ENCODE measurements at places on chromosomes 5 and 9.

- no peak for DNase-seq
Measured at GRCh38 chr5:67082941-67083340, 113.7 kb downstream of the CD180 start.

DNA sequence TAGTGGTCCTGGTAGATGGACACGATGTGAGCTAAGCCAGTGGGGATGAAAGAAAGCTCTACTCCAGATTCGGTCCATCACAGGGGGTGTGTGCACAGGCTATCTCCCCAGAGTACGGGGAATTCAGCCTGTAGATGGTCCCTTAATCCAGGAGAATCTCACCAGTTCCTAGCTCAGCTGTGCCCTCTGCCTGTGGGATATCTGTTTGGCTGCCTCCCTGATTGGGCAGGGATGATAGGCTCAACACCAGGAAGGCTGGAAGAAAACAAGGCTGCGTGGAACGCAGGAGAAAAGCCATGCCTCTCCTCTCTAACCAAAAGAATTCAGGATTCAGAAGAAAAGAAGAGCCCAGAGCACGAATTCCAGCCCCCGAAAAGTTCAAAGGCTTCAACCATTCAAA lies 40.9 kb downstream of the VLDLR start:
- DNase-seq: no peak

- peak; percentile 23 for DNase-seq
Measured at GRCh38 chr9:4548811-4549725, 58.8 kb downstream of the SLC1A1 start.

GRCh38 chr5:134143431-134143830 lies 28.9 kb downstream of the TCF7 start:
- DNase-seq: no peak

DNA sequence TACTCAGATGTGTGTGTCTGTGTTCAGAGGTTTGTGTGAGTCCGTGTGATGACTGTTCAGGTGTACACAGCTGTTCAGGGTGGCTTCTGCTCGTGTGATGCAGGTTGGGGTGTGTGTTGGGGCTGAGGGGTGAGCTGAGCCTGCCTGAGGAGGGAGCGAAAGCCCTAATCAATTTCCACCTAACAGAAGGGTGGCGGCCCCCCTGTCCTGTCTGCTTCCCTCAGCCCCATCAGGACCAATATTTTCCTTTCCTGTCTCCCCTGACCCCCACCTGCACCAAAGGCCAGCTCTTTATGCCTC lies 30.2 kb downstream of the LHX2 start:
- DNase-seq: no peak

GRCh38 chr9:6794936-6795335 lies 37.2 kb downstream of the KDM4C start:
- no peak for DNase-seq

DNA sequence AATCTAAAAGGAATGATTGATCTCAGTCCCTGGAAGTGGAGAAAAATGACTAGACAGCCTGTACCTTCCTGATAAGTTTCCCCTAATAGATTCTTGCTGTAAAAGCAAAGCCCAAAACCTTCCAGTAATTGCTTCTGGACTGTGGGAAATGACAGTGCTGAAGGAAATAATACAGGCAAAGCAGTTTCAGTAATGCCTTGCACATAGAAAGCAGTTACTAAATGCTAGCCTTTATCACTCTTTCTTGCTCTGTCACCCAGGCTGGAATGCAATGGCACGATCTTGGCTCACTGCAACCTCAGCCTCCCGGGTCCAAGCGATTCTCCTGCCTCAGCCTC lies 50.3 kb downstream of the MAP1B start:
- DNase-seq: no peak

DNA sequence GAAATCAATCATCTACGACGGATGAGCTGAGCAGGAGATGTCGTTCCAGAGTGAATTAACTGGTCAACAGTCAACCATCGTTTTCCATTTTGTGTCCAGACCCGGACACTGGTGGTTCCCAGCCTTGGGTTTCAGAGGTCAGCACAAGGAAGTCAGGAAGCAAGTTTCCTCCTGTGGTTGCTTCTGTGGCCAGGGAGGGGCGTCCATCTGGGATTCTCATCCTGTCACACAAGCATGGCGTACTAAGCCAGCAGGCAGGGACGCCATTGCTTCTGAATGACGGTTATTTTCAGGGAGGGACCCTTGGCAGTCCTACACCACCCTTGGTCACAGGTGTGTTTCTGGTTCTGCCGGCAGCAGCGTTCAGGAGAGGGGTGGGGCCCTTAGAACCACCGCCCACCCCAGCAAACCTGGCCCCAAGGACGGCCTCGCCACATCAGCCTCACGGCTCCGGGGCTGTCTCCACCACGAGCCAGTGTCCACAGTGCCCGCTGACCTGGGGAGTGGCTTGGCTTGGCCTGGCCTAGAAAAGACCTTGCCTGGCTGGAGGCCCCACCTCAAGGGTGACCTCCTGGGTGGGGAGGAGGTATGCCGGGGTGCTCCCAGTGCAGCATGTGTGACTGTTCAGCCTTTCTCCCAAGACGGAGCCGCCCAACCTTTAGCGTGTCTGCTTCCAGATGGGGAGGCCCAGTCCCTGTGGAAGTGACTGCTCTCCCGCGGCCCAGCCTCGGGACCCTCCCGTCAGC lies 25.2 kb downstream of the NDUFS6 start:
- DNase-seq: no peak

DNA sequence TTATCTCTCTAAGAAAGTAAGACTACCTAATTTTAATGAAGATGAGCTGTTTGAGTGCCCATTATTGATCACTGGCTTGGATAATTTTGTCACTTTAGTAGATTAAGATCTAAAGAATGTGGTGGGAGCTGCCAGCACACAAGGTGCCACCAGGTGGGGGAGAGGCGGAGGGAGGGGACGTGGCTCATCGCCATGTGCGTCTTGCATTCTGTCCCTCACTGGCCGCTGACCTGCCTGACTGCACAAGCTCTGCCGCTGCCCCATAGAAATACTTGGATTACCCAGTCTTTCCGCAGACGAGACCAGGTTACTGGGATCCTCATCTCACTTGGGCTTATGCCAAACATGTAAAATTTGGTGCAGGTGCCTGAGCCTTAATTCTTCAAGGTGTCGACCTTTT lies 37.6 kb downstream of the RHOBTB3 start:
- no peak for DNase-seq

GRCh38 chr5:55853818-55854217 lies 2.7 kb downstream of the IL31RA start:
- no peak for DNase-seq

- no peak for DNase-seq
Measured at GRCh38 chr9:7104625-7105024, 346.9 kb downstream of the KDM4C start.

GRCh38 chr5:173802670-173803165 lies 85.4 kb upstream of the CPEB4 start:
- DNase-seq: no peak

DNA sequence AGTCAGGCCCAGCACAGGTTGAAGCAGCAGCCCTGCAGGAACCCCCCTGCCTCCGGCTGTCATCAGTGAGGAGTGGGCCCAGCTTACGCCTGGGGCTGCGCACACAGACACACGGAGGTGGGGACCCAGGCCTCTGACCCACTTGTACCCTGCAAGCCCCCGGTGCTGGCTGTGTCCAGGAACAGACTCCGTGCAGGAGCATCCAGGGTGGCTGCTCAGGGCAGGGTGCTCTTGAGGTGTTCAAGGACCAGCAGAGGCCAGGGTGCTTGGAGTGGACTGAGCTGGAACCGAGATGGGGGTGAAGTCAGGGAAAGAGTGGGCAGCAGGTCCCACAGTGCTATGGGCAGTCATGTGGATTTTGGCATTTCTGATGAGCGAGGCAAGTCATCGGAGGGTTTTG lies 199.5 kb downstream of the CACNA1B start:
- no peak for DNase-seq

DNA sequence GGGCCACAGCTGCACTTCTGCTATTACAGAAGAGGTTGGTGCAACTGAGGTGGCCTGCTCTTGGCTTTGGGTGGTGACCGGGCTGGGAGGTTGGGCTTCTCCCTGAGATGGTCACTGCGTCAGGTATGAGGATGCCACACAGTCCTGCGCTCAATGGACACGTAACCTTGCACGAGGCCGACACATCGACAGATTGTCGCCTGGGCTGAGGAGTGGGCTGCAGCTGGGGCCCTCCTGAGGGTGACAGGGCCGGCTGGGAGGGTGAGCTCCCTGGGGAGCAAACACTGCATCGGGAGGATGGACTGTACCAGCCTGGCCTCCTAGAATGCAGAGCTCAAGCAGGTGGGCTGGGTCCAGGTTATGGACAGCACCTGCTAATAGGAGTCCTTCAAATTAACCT lies 261.1 kb upstream of the ADAMTS16 start:
- no peak for DNase-seq

DNA sequence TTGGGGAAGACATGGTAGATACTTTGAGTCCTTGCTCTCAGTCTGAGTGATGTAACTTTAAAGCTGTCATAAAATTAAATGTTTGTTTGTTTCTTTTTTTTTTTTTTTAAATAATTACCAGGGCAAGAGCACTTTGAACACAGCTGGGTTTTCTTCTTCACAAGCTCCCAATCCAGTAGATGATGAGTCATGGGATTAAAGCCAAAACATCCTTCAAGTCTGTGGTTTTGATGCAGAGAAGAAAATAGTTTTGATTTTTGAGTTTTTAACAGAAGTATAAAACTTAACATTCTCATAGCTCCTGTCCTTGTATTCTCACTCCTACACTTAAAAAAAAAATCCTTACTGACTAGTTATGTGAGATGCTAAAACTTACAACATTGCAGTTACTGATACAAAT lies 34.8 kb upstream of the IL31RA start:
- DNase-seq: no peak

GRCh38 chr5:103098993-103099392 lies 20.9 kb downstream of the GIN1 start:
- DNase-seq: no peak

DNA sequence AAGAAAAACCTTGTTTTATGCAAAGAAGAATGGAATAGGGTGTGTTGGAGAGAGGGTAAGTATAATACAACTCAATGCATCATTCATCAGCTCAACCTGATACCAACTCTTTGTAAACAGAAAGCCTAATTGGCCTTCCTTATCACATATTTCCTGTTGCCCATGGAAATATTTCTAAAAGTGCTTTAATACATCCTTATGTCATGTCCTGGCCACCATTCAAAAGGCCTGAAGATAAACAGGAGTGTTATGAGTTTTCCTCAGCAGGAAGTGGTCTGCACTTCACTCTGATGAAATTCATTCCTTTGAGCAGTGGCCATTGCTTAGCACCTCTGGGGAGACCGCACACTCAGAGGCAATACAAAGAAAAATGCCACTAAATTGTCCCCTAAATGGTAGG lies 511.2 kb downstream of the SEMA5A start:
- DNase-seq: no peak

GRCh38 chr5:110104726-110105669 lies 415.3 kb downstream of the MAN2A1 start:
- DNase-seq: no peak

DNA sequence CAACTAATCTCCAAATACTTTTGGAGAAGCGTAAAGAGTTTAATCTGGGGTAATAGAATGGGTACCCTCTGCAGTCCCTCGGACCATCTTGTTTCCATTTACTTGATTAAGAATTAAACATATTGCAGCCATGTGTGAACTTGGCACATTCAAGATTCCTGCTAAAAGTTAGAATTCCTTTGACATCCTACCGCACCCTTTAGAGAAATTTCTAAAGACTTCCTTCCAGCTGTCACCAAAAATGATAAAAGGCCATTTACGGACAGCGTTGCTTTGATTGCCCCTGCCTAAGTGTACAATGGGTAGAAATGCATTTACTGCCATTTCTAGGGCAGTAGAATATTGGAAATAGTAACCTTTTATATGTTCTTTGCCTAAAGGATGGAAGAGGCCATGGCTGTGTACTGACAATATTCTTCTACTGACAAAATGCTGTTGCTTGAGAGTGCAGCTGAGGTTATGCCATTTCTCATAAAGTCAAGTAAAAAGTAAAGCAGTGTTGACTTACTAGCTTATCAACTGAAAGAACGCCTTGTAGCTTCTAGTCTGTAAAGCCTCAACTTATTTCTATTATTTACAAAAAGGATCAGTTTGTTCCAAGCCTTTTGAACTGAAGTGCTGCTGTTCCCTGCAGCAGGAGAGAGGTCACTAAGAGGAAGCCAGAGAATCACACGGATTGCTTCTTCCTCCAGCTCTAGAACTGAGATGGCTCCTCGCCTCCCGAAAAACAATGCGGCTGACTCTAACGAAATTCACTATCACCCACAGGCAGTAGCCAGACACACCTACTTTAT lies 139.8 kb upstream of the BASP1 start:
- DNase-seq: no peak

GRCh38 chr5:94830520-94830919 lies 212.1 kb downstream of the SLF1 start:
- peak; percentile 30 for DNase-seq

DNA sequence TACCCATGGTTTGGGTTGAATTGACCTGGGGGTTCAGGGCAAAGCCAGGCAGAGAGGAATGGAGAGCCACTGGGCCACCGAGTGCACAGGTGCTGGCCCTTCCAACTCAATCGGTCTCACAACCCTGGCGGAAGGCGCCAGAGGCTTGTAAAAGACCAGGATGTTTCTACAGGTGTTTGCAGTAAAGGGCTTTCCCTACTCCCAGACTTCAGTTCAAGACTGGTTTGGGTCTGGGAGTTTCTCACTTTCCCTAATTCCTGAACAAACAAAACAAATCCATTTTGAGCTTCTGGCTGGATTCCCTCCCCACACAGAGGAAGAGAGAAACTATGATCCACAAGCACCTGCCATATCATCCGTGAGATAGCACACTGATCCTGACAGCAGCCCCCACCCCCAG lies 125.2 kb upstream of the KLF4 start:
- no peak for DNase-seq

DNA sequence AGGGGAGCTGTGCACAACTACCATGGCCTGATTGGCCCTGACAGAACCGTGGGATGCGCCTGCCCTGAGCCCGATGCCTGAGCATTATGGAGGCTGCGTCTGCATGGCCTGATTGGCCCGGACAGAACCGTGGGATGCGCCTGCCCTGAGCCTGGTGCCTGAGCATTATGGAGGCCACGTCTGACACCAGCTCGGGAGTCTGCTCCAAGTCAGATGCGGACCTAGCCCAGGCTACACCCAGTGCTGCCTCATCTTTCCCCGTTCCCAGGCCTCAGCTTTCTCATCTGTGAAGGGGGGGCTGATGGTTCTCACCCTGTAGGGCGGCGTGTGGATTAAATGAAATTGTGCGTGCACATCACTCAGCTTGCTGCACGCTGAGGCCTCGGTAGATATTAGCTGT lies 7.3 kb downstream of the CEP72 start:
- no peak for DNase-seq

GRCh38 chr9:77438653-77439052 lies 209.5 kb downstream of the GNA14 start:
- no peak for DNase-seq

DNA sequence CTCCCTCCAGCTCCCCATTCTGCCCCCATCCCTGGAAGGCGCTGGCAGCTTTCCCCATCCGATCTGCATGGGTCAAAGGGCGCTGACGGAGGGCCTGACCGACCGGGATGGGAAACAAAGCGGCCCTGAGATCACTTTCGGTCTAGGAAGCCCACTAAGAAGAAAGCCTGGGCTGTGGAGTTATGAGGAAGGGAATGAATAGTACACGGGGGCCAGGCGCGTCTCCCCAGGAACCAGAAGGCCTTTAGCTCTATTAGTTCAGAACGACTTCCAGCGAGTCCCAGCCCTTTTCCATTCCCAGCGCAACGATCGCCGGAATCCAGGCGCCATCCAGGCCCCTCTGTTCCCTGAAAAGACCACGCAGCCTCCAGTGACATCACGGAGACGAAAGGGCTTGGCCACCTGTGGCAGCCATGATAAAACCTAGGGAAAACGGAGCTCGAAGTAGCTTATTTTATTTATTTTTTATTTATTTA lies 70.1 kb upstream of the CCDC180 start:
- DNase-seq: no peak

Data from HAP-1 (cell line).